Caudate nucleus (tissue), 63 donors: ENCODE measurements at places on chromosomes 3 and 15.
A peak's percentile ranks its signal among the peaks of the same experiment; 100 is the strongest.

- DNase-seq = no peak
These were observed 169.5 kb downstream of the MBNL1 start for GRCh38 chr3:152438181-152438580.

GRCh38 chr3:119643528-119643927 is 16.9 kb downstream of the POPDC2 start:
- no peak for DNase-seq

DNA sequence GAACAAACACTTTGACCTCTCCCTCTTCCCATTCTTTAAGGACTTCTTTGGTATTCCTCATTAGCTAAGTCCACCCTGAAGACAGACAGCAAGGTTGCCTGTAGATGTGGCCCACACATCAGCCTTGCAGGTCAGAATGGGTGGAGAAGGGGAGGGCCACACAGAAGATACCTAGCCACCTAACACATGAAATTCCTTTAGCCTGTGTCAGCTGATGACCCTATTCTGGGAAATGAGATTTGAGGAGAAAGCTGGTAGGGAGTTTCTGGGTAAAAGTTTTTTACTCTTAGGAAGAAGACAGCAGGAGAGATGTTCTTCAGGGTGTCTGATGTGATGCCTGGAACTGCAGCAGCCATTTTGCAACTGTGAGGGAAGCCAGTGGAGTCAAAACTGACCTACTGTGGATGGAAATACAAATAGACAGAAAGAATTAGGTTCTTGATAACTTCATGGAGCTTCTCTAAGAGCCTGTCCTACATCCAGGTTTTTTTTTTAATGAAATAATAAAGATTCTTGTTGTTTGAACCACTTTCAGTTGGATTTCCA is 17.8 kb upstream of the SMAD6 start:
- no peak for DNase-seq

DNA sequence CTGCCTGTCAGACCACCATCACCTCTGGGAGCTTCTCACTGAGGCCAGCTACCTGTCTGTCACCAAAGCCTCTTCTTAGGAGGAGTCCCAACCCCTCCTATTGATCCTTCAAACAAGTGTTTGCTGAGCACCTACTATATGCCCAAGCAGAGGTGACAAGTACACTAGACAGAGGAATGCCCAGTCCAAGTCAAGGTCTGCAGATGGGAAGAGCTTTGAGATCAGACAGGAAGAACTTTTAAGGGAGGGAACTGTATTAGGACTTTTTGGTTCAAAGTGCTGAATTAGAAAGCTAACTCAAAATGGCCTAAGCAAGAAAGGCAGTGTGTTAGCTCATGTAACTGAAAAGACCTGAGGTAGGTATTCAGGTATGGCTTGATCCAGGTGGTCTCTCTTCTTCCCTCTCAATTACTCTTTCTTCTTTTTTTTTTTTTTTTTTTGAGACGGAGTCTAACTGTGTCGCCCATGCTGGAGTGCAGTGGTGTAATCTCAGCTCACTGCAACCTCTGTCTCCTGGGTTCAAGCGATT is 3.6 kb upstream of the RAD18 start:
- DNase-seq = no peak

DNA sequence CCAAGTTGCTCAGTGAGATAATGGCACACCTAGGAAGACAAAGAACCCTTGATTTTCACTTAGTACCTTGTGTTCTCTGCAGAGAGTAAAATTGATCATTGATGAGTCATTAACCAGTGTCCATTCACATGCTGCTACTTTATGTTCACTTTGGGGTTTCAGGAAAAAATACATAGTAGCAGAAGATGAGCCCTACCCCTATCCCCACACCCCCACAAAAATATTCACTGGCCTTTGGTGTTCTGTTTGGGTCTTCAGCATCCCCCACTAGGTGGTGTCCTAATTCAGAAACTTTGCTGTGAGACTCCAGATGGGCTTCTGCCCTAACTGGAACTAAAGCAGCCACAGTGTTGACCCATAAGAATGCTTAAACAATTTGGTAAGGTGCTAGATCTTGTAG is 178.8 kb downstream of the KLHL25 start:
- no peak for DNase-seq

- DNase-seq = peak; percentile 22
These were observed 133.6 kb upstream of the RAP2B start for GRCh38 chr3:153028381-153028780.

- peak; percentile 7 for DNase-seq
These were observed 65.5 kb downstream of the GALK2 start for GRCh38 chr15:49235446-49236124.

GRCh38 chr3:171349392-171349791 is 110.8 kb downstream of the TNIK start:
- no peak for DNase-seq

GRCh38 chr3:70729845-70730244 is 417.4 kb upstream of the MDFIC2 start:
- DNase-seq = no peak

DNA sequence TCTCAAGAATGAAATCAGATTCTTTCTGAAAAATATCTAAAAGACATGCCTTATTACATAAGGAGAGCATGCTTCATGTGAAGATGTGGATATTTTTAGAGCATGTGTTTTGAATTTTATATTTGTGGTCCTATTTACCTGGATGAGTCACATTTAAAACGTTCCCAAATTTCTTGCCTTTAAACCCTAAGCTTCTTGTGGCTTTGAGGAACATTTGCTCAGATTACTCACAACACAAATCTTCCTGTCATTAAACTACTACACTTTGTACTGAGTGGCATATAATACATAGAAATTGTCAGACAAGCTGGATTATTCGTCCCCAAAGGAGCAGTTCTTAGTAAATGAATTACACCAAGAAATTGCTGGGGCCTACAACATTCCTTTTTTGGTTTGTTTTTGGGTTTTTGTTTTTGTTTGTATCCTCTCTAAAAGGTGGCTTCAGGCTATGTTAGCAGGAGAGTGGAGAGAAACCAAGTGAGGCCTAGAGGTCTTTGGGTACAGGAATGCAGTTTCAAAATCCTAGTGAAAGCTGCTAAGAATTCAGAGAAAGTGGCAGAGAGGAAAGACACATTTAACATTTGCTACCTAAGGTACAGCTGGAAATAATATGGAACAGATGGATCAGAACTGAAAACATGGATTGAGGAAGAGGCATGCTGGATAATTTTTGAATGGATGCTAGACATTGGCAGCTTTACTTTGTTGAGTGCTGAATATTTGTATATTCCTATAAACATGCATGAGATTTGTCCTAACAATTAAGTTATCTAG is 128.1 kb downstream of the RPL22L1 start:
- DNase-seq = no peak

GRCh38 chr3:35708394-35709271 is 69.3 kb downstream of the ARPP21 start:
- no peak for DNase-seq

GRCh38 chr3:29406291-29406832 is 125.5 kb downstream of the RBMS3 start:
- no peak for DNase-seq

GRCh38 chr3:47298439-47298838 is 15.7 kb downstream of the KLHL18 start:
- no peak for DNase-seq

DNA sequence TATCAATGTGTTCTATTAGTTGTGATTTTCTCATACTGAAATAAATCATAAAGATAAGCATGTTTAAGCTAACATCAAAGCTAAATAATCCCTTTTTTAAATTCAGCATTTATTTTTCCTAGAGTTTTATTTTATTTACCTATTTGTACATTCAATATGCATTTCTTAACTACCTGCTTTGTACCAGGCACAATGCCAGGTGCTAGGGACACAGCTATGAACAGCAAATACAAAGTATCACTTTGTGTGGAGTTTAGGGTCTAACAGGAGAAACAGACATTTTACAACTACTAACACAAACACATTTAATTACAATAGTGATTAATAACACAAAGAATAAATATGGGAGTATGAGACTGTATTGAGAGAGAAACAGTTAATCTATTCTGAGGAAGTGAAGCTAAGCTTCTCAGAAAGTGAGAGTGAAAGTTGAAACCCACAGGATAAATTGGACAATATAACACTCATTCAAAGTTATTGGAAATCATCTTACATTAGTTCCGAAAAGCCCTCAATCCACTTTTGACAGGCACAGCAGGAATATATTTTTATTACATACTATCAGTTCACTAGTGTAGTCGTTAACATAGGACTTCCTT is 159.6 kb downstream of the GBE1 start:
- DNase-seq = no peak

DNA sequence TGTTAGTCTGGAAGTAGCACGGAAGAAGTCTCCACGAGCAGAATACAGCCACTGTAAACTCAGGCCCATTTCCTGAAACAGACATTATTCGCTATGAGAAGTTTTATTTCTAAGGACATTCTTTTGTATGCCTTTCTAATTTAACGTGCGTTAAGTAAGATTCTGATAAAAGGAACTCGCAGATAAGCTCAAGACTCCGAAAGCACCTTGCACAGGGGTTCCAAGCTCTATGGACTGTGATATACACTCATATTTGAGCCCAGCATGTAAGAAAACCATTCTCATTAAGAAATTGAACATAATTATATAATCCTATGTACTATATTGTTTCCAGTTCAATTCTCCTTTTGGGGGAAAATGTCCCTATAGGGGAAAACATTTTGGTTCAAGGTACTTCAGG is 28.4 kb downstream of the TFRC start:
- DNase-seq = no peak

DNA sequence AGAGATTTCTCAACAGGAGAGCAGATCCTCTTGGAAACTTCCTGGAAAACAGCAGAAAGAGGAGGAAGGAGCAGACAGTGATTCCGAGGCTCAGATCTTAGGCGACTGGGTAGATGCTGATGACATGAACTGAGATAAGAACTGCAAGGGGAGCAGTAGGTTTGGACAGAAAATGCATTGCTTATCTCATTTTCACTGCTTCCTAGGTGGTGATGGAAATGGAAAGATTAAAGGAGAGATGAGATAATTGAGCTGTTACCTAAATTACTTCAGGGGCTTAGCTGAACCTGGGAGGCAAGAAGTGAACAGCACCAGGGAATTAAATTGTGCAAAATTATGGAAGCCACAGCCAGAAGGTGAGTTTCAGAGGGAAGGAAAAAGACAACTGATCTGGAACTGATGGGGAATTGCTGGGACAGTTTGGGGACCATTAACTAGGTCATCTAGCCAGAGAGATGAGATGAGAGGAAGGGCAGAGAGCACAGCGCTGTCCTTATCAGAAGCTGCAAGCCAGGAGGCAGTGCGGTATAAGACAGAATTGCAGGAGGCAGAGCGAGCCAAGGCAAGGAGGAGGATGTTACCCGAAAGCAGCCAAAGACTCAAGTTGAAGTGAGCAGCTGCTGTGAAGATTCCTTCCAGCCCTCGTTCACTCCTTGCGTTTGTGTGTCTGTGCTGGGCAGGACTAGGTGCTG is 140.4 kb downstream of the SRGAP3 start:
- no peak for DNase-seq

DNA sequence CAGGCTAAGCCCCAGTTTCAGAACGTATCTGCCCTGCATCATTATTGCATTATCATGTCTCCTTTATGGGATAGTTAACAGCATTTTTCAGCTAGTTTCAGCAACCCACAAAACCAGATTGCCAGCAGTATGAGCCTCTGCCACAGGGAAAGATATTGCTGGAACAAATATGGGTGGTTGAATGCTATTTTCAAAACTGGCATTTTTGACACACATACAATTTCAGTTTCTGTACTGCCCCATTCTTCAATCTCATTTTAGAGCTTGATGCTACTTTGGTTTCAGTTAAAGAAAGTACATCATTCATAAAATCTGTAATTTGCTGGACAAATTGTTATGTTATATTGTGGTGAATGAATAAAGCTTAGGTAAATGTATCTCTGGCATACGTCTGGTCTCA is 1037.5 kb downstream of the NAALADL2 start:
- DNase-seq = no peak

GRCh38 chr3:142027735-142028134 is 121.6 kb downstream of the TFDP2 start:
- no peak for DNase-seq

GRCh38 chr3:44418549-44418948 is 58.9 kb downstream of the ZNF445 start:
- no peak for DNase-seq

- no peak for DNase-seq
These were observed 42.4 kb downstream of the RAB6B start for GRCh38 chr3:133853063-133853924.

- DNase-seq = no peak
These were observed 14.4 kb upstream of the PLSCR1 start for GRCh38 chr3:146558781-146559180.

DNA sequence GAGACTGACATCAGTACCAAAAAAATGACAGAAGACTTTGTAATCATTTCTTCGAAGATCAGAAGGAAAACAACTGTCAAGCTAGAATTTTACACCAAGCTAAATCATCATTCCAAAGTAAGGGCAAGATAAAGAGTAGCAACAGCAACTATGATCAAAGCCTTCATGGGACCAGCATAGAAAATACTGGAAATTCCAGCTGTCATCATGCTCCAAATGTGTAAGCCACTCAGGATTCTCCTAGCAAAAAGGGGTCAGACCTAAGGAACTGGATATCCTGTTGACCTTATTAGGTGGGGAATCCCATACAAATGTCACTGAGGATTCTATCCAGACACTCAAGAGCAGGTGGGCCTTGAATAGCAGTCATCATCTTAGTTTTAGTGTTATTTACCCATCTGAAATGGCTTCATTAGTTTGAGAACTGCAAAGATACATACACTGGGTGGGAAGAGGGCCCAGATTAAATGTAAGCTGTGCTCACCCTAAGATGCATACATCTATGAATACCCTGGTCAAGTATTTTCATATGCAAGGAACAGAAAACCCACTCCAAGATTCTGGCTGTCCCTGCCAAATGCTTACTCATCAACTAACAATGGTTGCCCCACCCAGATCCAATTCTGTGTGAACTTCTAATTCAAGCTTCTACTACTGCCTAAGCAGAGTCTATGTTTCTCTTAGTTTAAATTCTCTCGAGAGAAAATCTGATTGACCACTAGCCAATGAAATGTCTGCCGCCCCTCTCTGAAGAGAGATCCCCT is 33.5 kb downstream of the CLDN18 start:
- DNase-seq = no peak

DNA sequence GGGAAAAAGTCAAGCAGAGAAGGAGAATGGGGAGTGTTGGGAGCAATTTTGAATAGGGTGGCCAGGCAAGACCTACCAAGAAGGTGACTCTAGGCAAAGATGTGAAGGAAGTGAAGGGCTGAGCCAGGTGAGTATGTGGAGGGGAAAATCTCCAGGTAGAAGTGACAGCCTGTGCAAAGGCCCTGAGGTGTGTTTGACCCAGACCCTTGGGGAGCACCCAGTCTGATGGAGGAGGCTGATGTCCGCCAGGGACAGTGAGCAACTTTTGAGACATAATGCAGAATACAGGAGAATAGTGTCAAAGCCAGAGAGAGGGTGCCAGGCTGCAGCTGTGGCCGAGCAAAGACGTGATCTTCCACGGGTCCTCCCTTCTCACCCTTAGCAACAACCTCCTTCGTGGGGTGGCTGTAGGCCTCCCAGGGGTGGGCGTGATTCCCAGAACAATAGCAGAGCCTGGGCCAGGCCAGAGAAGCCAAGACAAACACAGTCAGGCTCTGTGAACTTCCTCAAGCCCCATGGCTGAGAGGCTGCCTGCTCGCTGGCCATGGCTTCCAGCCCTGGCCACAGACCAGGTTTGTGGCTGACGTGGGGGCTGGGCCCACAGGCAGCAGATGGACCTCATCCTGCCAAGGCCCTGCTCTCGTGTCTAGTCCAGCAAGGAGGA is 58.1 kb downstream of the SLC6A6 start:
- DNase-seq = peak; percentile 66
